Activated T-helper 1 cell treated with anti-CD3 and anti-CD28 coated beads, Interleukin-12 subunit alpha, Interleukin-12 subunit beta, Interleukin-2, Interleukin-4 antibody, amounts not matched to agents 30 ng/mL and 10 ng/mL and 1 ng/mL, durations not matched to agents 14 hours and 24 hours and 36 hours (primary cell): ENCODE measurements at places on chromosomes 7 and 10.
A peak's percentile ranks its signal among the peaks of the same experiment; 100 is the strongest.

- H3K4me1 ChIP-seq = no peaks in the 10 kb centered on the region
- H3K27me3 ChIP-seq = no peaks in the 10 kb centered on the region
- no peak overlapping the region for H3K27ac ChIP-seq
- no peaks in the 10 kb centered on the region for H3K36me3 ChIP-seq
- DNase-seq = no peak
Observed at GRCh38 chr10:52390388-52390787, 76.3 kb downstream of the DKK1 start.

- no peak overlapping the region for H3K4me3 ChIP-seq
- DNase-seq = no peak
- H3K27ac ChIP-seq = no peak overlapping the region
Observed at GRCh38 chr10:93181271-93182048, 107.8 kb downstream of the CYP26A1 start.

GRCh38 chr7:149036676-149037075 lies 8.4 kb upstream of the PDIA4 start:
- H3K4me3 ChIP-seq = no peak overlapping the region
- H3K36me3 ChIP-seq = no peaks in the 10 kb centered on the region
- no peak for DNase-seq
- no peaks in the 10 kb centered on the region for H3K27me3 ChIP-seq
- no peaks in the 10 kb centered on the region for H3K4me1 ChIP-seq

DNA sequence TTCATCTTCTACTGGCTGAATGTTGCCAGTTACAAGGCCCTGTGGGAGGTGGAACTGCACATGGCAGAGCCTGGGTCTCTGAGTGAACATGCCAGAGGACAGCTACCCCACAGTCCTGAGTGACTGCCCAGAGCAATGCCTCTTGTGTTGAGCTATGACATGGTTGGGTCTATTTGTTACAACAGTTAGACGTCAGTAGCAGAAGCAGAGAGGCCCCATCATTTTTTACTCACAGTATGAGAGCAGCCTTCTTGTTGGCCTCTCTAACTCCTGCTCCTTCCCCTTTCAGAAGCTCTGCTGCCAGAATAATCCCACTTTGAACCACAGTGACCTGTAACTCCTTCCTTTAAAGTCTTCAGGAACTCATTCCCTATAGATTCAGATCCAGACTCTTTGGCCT lies 30.8 kb upstream of the NRP1 start:
- H3K4me1 ChIP-seq = peaks cover 16% of the 10 kb centered on the region
- no peak overlapping the region for H3K4me3 ChIP-seq
- peak overlapping the region; percentile 61 for H3K27ac ChIP-seq
- DNase-seq = no peak
- no peaks in the 10 kb centered on the region for H3K27me3 ChIP-seq

DNA sequence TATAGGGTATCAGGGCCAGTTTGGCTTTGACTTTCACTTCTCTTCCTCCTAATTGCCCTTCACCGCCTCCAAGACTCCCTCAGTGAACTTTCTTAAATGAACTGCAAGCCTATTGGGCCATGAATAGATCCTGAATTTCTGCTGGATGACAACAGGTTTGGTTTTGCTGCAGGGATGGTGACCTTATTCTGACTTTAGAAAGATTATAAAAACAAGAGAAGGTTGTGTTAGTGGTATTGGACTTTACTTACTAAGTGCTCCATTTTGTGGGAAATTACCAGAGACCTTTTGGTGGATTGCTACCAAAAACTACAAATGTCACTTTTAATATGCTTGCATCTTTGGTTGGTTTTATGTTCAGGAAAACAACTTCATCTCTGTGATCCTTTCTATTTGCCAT lies 11.5 kb upstream of the LIPA start:
- peaks cover 35% of the 10 kb centered on the region for H3K27me3 ChIP-seq
- DNase-seq = no peak
- H3K36me3 ChIP-seq = no peaks in the 10 kb centered on the region

DNA sequence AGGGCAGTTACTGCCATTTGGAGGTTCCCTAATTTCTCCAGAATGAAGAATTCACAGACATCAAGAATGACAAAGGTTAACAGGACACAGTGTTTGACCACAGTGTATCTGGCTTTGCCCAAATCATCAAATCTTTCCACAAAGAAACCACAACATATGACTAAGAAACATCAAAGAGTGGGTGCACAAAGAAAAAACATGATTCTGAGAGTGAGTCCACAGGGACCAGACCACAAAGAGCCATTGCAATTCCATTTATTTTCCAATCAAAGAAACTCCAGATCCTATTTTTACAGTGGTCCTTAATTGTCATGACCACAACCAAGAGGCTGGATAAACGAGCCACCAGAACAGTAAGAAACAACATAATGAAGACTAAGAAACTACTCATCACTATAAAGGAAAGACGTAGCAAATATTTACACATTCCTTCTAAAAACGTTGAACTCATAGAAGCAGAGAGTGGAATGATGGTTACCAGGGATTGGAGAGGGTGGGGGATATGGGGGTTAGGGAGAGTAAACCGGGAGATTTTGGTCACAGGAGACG lies 286.5 kb downstream of the DOCK4 start:
- H3K36me3 ChIP-seq = no peaks in the 10 kb centered on the region
- H3K4me1 ChIP-seq = no peaks in the 10 kb centered on the region
- no peak overlapping the region for H3K27ac ChIP-seq
- H3K27me3 ChIP-seq = peaks cover 7% of the 10 kb centered on the region

- no peak overlapping the region for H3K27ac ChIP-seq
- no peak overlapping the region for H3K4me3 ChIP-seq
- H3K36me3 ChIP-seq = no peaks in the 10 kb centered on the region
- DNase-seq = no peak
Observed at GRCh38 chr10:79162861-79163665, 94.3 kb downstream of the ZMIZ1 start.

DNA sequence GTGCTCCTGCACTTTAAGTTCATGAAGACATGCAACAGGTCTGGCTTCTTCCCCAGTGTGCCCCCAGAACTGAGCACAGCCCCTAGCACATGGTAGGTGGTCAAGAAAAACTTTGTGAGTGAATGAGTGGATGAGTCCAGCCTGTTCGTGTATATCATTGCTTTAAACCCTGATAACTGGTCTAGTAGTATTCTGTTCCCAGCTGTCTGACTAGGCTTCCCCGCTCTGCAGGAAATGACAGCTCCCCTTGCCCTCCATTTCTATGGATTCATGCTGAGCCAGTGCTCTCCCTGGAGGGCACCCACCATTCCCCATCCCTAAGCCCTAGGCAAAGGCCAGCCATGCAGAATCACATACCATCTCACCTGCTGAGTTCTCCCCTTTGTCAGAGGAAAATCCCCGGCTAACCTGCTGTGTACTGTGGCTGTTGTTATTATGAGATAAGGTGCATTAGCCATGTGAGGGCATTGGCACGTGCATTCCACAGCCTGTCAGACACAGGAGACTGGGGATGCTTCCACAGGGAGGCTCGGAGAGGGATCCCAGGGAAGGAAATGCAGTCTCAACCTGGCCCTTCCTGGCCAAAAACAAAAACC lies 698.9 kb downstream of the GRID1 start:
- no peak overlapping the region for H3K27ac ChIP-seq
- H3K4me1 ChIP-seq = no peaks in the 10 kb centered on the region
- DNase-seq = no peak
- H3K4me3 ChIP-seq = no peak overlapping the region

- H3K36me3 ChIP-seq = no peaks in the 10 kb centered on the region
- H3K4me3 ChIP-seq = no peak overlapping the region
- H3K27ac ChIP-seq = no peak overlapping the region
- no peaks in the 10 kb centered on the region for H3K4me1 ChIP-seq
Observed at GRCh38 chr7:155918720-155919390, 106.6 kb upstream of the SHH start.

GRCh38 chr7:73520673-73521635 lies 1.1 kb downstream of the BAZ1B start:
- no peaks in the 10 kb centered on the region for H3K27me3 ChIP-seq
- DNase-seq = no peak

- H3K4me3 ChIP-seq = no peak overlapping the region
- no peak for DNase-seq
- no peaks in the 10 kb centered on the region for H3K36me3 ChIP-seq
- no peaks in the 10 kb centered on the region for H3K4me1 ChIP-seq
Observed at GRCh38 chr10:98848361-98848760, 387.3 kb downstream of the HPSE2 start.

- no peak for DNase-seq
- peaks cover 5% of the 10 kb centered on the region for H3K4me1 ChIP-seq
- no peak overlapping the region for H3K4me3 ChIP-seq
- H3K36me3 ChIP-seq = peaks cover 3% of the 10 kb centered on the region
- no peak overlapping the region for H3K27ac ChIP-seq
- no peaks in the 10 kb centered on the region for H3K27me3 ChIP-seq
Observed at GRCh38 chr10:92082583-92083280, 159.2 kb downstream of the BTAF1 start.

DNA sequence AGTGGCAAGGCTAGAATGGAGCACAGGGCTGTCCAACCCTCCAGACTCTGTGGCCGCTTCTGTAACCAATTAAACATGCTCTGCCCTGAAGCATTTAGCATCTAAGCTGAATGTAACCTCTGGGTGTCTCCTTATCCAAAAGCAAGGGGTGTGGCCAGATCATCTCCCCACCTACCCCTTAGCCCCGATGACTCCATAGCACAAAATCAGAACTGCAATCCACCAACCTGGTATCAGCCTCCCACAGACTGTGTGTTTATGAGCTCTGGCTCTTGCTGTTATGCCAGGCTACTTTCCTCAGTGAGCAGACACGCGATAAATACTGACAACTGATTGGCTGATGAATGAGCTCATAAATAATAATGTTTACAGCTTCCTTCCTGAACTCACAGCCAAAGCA lies 3.2 kb downstream of the FRMD4A start:
- no peak overlapping the region for H3K27ac ChIP-seq
- no peak for DNase-seq
- H3K4me1 ChIP-seq = no peaks in the 10 kb centered on the region

- no peak overlapping the region for H3K27ac ChIP-seq
- H3K36me3 ChIP-seq = no peaks in the 10 kb centered on the region
- DNase-seq = no peak
- H3K4me3 ChIP-seq = no peak overlapping the region
- H3K4me1 ChIP-seq = no peaks in the 10 kb centered on the region
- H3K27me3 ChIP-seq = no peaks in the 10 kb centered on the region
Observed at GRCh38 chr7:55185941-55186609, 167.3 kb downstream of the EGFR start.

- no peak overlapping the region for H3K27ac ChIP-seq
- H3K4me3 ChIP-seq = no peak overlapping the region
- no peaks in the 10 kb centered on the region for H3K36me3 ChIP-seq
- no peak for DNase-seq
Observed at GRCh38 chr7:43753843-43754242, 4.6 kb upstream of the BLVRA start.

GRCh38 chr10:24341371-24341770 lies 132.4 kb downstream of the KIAA1217 start:
- H3K36me3 ChIP-seq = no peaks in the 10 kb centered on the region
- H3K27me3 ChIP-seq = peaks cover 10% of the 10 kb centered on the region
- no peak overlapping the region for H3K4me3 ChIP-seq
- no peak for DNase-seq
- no peak overlapping the region for H3K27ac ChIP-seq

GRCh38 chr7:102273749-102274712 lies 12.6 kb upstream of the SH2B2 start:
- H3K27ac ChIP-seq = no peak overlapping the region
- H3K4me1 ChIP-seq = no peaks in the 10 kb centered on the region
- no peaks in the 10 kb centered on the region for H3K36me3 ChIP-seq
- no peak overlapping the region for H3K4me3 ChIP-seq
- DNase-seq = no peak

DNA sequence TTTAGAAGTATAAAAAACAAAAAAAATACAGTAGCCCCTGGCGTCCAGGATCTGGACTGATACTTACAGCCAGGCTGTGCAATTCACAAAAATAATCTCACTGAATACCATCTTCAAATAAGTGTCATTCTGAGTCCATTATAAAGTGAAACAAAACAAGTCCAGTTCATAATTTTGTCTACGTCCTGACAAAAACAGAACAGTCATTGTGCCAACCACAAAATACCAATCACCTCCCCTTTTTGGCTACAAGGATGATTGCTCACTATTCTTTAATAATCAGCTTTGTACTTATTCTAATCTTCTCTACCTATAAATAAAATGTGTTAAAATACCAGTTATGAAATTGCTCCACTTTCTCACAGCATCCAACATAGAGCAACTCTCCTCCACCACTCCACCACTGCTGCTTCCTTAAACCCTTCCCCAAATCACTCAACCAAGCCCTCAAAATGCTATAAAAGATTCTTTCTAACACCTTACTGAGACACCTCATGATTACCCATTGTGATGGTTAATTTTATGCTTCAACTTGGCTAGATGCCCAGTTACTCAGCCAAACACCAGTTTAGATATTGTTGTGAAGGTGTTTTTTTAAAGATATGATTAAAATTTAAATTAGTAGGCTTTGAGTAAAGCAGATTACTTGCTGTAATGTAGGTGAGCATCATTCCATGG lies 479.8 kb upstream of the SEMA3A start:
- no peak for DNase-seq
- no peaks in the 10 kb centered on the region for H3K27me3 ChIP-seq
- peaks cover 10% of the 10 kb centered on the region for H3K4me1 ChIP-seq
- no peaks in the 10 kb centered on the region for H3K36me3 ChIP-seq

DNA sequence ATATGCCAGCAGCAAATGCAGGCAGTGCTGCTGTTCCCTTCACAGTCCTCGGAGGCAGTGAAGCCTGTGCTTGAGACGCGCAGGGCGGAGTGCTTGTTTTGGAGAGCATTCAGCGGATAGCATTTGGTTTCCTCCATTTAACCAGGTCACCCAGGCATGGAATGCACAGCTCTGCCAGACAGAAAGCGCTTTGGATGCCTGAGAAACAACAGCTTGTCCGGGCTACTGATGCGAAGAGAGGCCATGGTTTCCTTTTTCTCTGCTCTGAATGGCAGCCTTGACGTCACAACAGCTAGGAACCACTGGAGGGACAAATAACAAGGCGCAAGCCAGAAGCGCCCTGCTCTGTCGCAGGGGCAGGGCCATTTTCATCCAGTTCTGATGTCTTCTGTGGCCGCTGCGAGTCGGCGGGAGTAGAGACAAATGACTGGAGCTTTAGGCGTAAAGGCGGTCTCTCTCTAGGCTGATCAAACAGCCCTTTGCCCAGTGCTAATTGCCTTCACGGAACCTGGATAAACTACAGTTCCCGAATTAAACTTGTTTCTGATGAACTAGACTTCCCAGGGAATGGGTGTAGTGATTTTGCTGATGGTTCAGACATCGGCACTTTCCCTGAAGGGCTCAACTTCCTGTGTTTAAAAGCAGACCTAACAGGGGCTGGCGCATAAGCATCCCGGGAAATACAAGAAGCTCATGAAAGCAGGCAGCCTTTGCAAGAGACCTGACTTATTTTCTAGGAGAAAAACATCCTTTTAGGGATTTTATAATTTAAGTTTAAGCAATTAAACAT lies 187.6 kb upstream of the KLF14 start:
- no peak for DNase-seq
- peaks cover 83% of the 10 kb centered on the region for H3K4me1 ChIP-seq
- peaks cover 59% of the 10 kb centered on the region for H3K36me3 ChIP-seq
